ENCODE measurements at places on chromosomes 2 and 18. TPM values are rescaled to one million over a fixed set of nuclear protein-coding genes. Genes with fewer than 3 reads are reported as not detected.

- no peak for DNase-seq
These were observed 19.5 kb upstream of the RPRM start for GRCh38 chr2:153497938-153498629.

GRCh38 chr18:49632588-49632987 is 70.7 kb downstream of the LIPG start:
- no peak for DNase-seq

DNA sequence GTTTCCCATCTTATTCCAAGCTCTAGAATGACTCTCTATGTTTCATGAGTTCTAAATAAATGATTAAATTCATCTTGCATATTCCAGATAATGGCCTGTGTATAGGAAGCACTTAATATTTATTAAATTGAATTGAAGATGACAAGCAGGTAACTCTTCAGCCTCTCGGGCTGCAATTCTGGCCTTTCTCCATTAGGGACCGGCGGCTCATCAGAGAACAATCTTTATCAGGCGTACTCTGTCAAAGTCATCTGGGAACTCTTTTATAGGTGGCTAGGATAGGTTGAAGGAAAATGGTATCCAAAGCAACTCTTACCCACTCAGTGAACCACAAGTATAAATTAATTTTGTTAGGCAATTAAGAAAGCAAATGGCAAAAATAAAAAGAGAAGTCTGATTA is 308.5 kb downstream of the NOL4 start:
- no peak for DNase-seq

DNA sequence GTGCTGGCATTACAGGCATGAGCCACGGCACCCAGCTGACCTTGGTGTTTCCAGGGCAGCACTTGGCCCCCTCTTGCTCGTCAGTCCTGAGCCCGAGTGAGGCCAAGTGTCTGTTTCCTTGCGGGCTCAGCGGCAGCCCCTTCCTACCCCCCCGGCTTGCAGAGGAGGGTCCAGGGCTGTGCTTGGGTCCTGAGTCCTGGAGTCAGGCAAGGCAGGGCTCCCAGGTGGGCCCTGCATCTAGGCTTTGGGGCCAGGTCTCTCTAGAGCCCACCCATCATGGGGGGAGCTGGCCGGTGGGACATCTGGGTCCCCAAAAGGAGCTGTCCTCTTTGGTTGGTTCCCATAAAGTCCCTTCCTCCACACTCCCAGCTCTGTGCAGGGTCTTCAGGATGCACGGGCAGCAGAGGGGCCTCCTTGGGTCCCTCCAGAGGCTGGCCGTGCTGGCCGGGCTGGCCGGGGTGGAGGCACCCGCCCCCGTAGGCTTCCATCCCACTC is 63.7 kb upstream of the HPCAL1 start:
- no peak for DNase-seq

DNA sequence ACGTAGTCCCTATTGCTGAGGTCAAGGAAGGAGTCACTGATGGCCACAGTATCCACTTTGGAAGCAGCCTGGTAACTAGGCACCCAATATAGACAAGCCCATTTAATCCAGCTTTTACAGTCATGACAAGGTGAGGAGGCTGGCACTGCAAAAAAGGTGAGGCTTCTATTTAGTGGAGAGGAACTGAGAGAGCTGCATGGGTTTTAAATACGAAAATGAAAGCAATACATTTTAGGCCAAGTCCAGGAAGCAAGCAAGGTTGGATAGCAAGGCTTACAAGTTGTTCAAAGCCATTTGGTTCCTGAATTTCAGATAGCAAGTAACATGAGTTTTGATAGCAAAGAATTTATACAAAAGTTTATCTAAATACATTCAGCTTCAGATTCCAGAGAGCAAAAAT is 80.4 kb downstream of the SGPP2 start:
- no peak for DNase-seq

DNA sequence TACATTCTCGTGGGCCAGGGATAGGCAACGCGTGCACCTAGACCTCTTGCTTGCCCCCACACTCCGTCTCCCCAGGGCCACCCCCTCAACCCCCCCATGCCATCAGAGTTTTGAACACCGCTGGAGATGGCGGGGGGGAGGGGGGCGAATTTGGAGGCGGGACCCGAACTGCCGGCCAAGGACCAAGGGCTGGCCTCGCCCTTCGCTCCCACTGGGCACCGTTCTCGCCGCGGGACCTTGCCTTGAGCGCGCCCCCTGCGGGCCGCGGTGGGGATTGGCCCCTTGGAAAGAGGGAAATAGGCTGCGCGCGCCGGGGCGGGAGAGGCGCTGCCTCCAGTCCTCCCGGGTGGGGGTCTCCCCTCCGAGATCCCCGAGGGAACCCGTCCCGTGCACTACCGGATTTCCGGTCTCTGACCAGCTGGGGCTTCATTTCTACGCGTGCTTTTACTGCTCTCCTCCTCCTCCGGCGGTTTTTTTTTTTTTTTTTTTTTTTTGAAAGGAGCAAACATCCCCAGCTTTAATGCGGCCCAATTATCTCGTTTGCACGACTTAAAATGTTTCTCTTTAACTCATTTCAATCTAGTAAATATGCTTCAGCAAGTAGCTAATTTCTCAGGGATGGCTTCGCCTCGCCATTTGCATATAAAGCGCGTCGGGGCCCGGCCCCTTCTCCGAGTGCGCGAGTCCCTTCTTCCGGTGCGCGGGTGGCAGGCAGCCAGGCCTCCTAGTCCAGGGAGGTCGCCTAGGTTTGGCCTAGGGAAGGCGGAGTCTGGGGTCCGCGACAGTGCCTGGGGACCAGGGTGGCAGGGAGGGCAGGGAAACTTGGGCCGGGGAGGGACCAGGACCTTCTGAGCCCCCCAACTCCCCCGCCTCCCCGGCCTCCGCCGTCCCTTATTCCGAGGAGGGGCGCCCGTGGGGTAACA is 10.0 kb upstream of the GBX2 start:
- peak; percentile 71 for DNase-seq

GRCh38 chr18:68121308-68121707 is 593.6 kb downstream of the TMX3 start:
- no peak for DNase-seq

DNA sequence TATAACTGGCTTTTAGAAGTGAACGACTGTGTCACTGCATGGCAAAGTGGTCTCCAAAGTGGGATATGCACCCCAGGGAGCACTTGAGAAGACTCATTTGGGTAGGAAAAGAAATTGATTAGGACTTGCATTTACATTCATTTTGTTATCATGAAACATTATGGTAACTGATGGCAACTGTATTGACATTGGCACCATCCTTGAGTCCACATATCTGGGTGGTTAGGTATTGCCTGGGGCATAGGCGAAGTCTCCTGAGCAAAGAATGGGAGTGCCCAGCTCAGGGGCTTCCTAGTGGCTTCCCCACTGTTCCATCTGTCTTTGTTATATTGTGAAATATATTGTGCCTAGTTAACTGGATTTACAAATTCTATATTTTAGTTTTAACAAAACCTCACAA is 29.2 kb downstream of the SPATS2L start:
- no peak for DNase-seq

DNA sequence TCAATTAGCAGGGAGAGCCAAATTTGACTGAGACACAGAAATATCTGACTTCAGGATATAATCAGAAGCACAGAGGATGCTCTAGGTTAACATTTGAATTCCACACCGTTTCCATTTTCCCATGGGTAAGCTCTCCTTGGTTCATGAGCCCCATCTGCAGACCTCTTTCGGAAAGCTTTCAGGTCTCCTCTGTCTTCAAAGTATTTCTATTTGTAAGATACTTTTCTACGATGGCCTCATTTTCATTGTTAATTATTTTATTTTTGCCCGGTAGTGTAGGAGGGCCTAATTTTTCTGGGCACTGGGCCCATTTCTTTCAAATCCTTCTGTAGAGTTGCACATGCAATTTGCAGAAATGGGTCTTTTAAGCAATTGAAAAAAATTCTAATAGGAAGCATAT is 53.8 kb downstream of the LRPPRC start:
- no peak for DNase-seq

GRCh38 chr2:236078297-236079255 is 89.6 kb downstream of the GBX2 start:
- DNase-seq, result peak; percentile 89

DNA sequence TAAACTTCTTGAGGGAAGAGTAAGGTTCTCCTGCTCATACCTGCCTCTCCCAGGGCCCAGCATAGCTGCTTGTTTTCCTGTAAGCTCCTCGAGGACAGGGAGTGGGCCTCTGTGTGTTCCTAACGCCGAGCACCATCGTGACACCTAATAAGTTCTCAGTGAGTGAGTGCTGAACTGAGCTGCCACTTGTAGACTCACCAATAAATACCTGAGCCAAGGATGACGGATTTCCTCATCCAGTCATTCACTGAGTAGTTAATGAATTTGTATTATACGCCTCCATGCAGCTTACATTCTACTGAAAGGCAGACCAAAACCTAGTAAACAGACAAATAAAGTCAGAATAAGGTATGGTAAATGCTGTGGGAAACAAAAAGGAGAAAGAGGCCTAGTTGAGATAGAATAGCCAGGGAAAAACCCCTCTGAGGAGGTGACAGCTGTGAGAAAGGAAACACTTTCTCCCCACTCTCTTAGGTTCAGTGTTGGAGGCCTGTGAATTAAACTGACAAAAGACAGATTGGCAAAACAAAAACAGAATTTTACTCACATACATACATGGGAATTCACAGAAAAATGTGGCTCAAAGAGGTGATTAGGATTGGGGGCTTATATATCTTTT is 138.6 kb downstream of the B3GNT2 start:
- no peak for DNase-seq

- no peak for DNase-seq
These were observed 587.5 kb upstream of the DSEL start for GRCh38 chr18:68104036-68104435.

GRCh38 chr2:177180269-177181000 is 32.2 kb upstream of the HNRNPA3 start:
- DNase-seq, result no peak

DNA sequence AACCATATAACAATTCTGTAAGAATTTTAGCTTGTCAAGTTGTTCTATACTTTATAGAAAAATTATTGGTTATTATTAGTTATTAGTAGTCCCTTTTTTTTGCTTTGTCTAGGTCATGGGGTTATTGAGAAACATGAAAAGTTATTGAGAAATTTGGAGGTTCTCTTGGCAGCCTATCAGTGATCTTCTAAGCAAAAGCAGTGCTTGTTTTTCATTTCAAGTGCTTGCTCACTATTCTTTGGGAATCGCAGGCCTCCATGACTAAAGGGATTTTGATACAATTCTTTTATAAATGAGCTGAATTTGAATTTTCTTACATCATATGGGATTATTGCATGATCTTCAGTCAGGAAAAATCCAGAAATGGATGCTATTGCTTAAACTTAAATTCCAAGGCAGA is 25.8 kb downstream of the PLEKHA3 start:
- DNase-seq, result no peak

- no peak for DNase-seq
These were observed 415.1 kb downstream of the NR4A2 start for GRCh38 chr2:155917380-155917779.

DNA sequence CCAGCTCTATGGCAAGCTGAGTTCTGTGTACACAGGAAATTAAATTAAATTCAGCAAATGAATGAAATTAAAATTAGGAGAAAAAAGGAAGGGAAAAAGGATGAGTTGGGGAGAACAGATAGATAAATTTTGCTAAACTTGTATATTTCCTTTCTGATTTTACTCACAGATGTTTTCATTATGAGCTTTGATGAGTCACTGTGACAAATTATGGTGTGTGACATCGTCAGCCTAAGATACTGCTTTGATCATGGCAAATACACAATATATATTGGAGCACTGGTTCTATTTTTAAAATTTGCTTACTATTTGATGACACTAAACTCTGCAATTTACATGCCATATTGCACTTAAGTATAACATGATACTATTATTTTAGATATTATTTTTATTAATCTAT is 464.6 kb upstream of the SPHKAP start:
- no peak for DNase-seq

GRCh38 chr2:233312874-233313273 is 5.3 kb downstream of the SAG start:
- DNase-seq, result no peak

DNA sequence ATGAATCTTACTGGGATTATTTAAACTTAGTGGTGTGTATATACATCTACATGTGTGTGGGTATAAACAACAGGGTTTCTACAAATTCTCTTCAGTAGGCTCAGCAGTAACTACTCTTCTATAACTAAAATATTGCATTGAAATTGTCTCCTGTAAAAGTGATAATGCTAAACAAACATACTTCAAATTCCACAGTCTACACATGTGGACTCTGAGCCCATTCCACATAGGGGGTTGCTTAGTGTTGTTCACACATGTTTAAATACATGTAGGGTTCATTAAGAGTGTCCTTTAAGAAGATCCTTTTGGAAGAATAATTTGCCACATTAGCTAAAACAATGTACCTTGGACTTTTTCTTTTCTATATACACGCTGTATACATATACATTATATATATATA is 152.8 kb upstream of the VRK2 start:
- DNase-seq, result no peak

- no peak for DNase-seq
These were observed 620.1 kb upstream of the GCFC2 start for GRCh38 chr2:76330865-76331264.

DNA sequence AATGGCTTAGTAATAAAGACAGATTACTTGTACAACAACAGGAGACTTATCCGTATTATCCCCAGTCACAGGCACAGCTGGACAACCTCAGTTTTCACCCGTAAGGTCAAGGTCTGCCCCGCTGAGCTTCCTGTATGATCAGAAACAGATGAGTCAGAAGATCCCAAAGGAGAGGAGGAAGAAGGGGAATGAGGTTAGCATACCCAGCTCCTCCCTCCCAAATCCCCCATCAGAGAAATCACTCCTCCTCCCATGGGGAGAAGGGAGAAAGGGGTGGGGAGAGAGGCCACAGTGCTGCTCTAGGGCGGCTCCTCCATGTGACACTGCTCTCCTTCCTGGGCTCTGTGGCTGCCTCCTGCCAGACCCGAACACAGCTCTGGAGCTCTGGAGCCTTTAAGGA is 53.8 kb upstream of the SPTBN1 start:
- no peak for DNase-seq

GRCh38 chr2:229370509-229370908 is 99.4 kb upstream of the PID1 start:
- DNase-seq, result no peak

DNA sequence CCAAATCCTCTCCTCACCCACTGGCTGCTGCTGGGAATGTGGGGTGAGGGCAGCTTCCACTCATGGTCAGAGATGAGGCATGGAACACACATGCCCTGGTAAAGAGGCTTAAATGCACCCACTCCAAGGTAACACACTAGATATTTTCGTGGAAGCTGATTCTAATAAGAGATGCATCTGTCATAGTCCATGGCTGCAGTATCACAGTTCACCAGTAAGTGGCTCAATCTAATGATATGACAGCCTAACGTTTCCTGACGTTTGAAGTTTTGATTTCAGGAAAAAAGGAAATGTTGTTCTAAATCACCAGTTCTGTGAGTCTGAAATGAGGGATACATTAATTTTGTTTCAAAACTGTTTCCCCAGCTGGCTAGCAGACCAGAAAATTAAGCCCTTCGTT is 38.2 kb downstream of the LCT start:
- no peak for DNase-seq

GRCh38 chr2:6576302-6576701 is 289.4 kb downstream of the CMPK2 start:
- no peak for DNase-seq

SIX3 gene
- not detected for total RNA-seq

EML6 gene
- 2.9 TPM for total RNA-seq

DNAJC5G gene
- total RNA-seq, result not detected

B4GALT6 gene
- 9.6 TPM for total RNA-seq

SERPINB10 gene
- total RNA-seq, result 1.0 TPM

GRB14 gene
- 0.48 TPM for total RNA-seq

IL1R1 gene
- 8.0 TPM for total RNA-seq

MTCL1 gene
- 11.1 TPM for total RNA-seq

IL1F10 gene
- not detected for total RNA-seq

Data from H4 (cell line).